ENCODE measurements at places on chromosomes 1 and 21. TPM values are rescaled to one million over a fixed set of nuclear protein-coding genes. Genes with fewer than 3 reads are reported as not detected.

ZNF436 gene
- 12.5 TPM for total RNA-seq

SARS1 gene
- 105 TPM for total RNA-seq

CFAP45 gene
- total RNA-seq, result not detected

TRIM45 gene
- total RNA-seq, result 2.6 TPM

TMEM51 gene
- 32.9 TPM for total RNA-seq

FCRL5 gene
- 28.7 TPM for total RNA-seq

TEX38 gene
- not detected for total RNA-seq

CRNN gene
- not detected for total RNA-seq

KRTAP19-5 gene
- not detected for total RNA-seq

VSIG8 gene
- not detected for total RNA-seq

All from transverse colon (tissue), 4 donors.